Bone marrow (tissue), 2 donors: ENCODE measurements at places on chromosomes 1 and 21.

- DNase-seq = no peak
Observed at GRCh38 chr1:78834201-78834741, 172.3 kb downstream of the ADGRL4 start.

DNA sequence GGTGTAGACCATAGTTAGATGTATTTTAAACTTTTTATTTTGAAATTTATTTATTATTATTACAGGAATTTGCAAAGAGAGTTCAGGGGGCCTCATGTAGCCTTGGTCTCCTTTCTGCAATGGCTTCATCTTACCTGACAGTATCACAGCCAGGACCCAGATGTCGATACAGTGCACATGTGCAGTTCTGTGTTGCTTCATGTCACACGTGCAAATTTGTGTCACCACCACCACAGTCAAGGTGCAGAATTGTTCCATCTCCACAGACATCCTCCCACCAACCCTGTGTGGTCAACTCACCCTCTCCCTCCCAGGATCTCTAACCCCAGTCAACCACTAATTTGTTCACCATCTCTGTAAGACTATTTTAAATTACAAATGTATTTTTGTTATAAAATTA lies 184.5 kb downstream of the CAMTA1 start:
- DNase-seq = no peak

DNA sequence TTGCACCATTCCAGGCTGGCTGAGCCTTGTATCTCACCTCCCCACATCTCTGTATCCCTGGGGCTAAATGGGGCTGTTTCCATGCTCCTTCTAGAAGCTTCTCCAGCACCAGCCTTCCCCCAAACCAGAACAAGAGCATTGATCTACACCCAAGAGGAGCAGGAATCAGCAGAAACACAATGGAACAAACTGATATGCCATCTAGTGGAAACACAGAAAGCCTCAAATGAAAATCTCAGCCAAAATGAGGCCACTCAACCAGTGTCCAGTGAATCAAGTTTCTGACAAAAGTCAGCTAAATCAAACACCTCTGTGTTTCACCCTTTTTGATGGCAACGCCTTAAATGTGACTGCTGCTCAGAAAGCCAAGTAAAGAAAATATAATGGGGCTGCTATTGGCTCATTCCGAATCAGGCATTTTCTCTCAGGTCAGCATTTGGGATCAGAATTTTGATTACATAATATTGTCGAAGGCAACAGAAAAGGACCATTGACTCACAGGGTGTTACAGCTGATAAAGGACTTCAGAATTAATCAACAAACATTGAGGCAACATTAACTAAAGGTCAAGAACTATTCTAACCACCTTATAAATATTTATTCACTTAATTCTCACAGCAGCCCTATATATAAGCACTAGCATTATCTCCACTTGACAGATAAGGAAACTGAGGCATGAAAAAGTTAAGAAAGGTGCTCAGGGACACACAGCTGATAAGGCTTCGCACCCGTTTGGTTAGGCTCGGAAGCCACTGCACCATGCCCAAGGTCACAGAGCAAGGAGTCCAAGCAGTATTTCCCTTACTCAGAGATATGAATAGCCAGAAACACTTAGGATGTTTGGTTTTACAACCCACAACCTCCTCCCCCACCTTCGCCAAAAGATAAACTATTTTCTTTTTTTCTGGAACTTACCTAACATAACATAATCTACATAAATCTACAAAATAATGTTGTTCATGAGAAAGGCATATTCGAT lies 85.8 kb upstream of the KCNJ15 start:
- no peak for DNase-seq

- DNase-seq = no peak
Observed at GRCh38 chr1:93171549-93172034, 8.6 kb downstream of the TMED5 start.

DNA sequence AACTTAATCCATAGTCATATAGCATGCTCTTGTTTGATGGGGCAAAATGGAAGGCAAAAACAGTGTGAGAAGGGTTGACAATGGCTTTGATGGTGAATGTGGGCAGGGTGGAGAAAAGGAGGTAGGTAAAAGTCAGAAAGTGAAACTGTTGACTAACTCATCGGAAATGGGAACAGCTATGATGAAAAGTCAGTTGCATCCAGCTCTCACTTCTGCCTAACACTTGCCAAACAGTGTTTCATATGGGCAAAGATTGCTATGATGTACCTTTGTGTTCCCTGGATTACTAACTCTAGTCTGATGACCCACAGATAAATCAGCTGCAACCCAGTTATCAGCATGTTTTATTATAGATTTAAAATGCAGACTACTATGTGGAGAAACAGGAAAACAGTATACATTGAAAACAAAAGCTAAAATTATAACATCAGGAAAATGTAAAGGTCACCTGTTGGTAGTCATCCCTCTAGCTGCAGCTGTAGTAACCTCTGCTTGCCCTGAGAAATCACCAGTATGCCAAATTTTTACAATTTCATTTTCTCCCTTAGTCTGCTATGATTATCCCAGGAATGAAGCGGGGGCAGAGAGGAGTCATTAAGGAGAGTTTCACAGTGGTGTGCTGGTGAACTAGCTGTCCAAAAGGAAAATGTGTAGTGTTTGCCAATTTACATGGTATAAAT lies 11.7 kb downstream of the TNFSF18 start:
- no peak for DNase-seq

DNA sequence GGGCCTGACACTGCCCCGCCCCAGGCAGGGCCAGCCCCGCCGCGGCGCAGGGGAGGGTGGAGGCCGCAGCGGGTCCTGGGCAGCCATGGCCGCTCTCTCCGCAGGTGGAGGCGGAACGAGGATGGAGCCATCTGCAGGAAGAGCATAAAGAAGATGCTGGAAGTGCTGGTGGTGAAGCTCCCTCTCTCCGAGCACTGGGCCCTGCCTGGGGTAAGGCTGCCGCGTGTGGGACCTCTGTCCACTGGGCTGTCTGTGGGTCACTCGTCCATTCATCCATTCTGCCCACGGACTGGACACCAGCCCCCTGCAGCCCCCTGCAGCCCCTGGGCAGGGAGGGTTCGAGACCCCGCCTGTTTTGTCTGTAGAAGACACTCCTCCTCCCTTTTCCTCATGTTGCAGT lies 18.4 kb upstream of the LRRC3 start:
- DNase-seq = no peak

DNA sequence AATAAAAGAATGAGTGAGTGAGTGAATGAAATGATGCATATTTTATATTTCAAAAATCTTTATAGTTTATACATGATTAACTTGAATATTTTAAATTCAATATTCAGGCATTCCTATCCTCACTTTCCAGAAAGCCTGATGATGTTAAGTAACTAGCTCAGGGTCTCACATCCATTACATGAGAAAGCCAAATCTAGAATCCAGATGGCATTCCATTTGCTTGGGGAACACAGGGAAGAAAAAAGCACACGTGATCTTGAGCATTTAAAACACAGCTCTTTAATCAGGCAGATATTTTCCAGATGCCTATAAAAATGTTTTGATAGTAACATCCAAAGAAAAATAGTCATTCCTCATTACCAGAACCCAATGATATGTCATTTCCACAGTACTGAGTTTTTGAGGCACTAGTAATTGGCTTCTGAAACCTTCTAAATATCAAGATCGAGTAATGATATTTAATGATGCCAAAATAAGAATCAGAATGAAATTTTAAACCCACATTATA lies 291.9 kb downstream of the DSCAM start:
- DNase-seq = no peak

DNA sequence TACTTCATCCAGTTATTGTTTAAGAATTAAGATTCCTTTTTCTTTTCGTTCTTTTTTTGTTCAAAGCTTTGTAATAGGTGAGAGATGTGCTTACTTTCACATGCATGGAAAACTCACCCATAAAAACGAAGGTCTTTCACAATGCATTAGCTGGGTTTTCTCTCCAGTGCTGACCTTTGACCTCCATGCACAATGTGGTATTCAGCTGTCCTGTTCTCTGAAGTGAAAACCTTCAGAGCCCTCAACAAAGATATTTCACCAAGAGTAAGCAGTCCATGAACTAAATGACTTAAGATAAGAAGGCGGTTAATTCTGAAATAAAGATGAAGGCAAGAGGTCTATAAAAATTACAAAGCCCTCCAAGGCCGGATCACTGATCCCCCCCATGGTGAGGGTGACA lies 77.1 kb upstream of the IPO9 start:
- DNase-seq = no peak

DNA sequence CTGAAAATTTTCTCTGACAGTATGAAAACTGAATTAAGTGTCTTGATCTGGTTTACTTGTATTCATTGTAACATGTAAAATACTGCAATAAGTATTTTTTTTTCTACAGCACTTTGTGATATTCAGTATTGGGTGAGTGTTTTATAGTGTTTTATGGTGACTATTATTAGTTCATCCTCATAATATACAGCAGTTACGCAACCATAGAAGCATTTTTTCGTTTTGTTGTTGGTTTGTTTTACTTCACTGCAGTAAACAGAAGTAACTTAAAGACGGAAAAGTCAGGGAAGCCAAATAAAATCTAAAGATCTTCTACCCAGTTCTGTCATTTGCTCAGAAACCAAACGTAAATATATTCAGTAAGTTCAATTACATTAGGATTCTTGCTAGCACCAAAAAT lies 250.0 kb downstream of the TPR start:
- DNase-seq = no peak

- no peak for DNase-seq
Observed at GRCh38 chr1:53332186-53332564, 4.3 kb upstream of the LRP8 start.
